HCT116 (cell line): ENCODE measurements at places on chromosomes 13 and 19.

DNA sequence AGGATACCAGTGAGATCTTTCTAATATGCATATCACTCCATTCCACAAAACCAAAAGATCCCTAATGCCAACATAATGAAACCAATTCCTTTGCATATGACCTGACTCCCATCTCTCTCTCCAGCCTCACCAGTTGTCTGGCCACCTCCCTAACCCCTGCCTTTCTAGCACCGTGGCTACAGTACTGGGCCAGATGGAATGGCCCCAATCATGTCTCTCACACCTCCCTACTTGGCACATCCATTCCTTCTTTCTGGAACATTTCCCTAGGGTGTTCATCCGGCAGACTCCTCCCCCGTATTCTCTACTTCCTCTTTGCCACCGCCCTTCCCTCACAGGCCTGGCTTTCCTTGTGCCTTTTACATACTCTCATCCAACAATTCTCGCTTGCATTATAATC lies 62.0 kb downstream of the GPALPP1 start:
- DNase-seq, result no peak

DNA sequence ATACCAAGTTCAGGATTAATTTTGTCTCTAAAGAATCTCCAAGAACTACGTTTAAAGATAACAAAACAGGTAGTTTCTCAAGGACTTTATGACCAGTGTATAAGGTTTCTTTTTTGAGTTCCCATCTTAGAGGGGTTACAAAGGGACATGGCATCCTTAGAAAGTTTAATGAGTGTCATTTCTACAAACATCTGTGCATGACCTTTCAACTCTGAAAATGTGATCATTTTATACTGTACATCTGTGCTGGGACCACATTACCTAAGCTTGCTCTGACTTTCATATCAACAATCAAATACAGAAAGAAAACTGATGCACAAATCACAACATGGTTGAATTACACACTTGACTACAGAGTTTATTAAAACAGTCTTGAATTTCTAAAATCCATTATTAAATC lies 37.1 kb downstream of the KLF12 start:
- no peak for DNase-seq

- DNase-seq, result no peak
These were observed 434.6 kb downstream of the FGF14 start for GRCh38 chr13:101967216-101967615.

DNA sequence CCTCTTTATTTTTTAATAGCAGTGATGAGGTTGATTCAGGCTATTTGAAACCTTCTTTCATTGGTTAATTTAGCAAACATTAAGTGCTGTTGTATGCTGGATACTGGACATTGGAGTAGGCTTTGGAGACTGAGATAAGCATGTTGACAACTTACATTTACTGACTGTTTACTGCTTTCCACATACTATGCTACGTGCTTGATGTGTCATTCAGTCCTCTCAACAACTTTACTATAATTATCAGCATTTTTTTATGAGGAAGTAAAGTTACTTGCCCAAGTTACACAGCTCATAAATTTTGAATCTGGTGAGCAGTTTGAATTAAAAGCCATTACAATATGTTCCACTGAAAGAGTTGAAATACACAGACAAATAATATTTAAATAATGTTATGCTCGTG lies 83.8 kb downstream of the GJA3 start:
- DNase-seq, result no peak
